ENCODE measurements at places on chromosomes 1 and 21.

- no peak for DNase-seq
Measured at GRCh38 chr1:78918157-78918556, 88.4 kb downstream of the ADGRL4 start.

GRCh38 chr1:17596651-17597509 lies 57.4 kb downstream of the ARHGEF10L start:
- no peak for DNase-seq

- no peak for DNase-seq
Measured at GRCh38 chr1:17538010-17538409, 1.5 kb upstream of the ARHGEF10L start.

- no peak for DNase-seq
Measured at GRCh38 chr1:34829250-34829649, 30.3 kb downstream of the SMIM12 start.

- no peak for DNase-seq
Measured at GRCh38 chr1:93658188-93658587, 23.4 kb downstream of the BCAR3 start.

GRCh38 chr1:106292130-106292529 lies 764.3 kb upstream of the PRMT6 start:
- DNase-seq = no peak

GRCh38 chr21:41142051-41142795 lies 25.7 kb upstream of the BACE2 start:
- DNase-seq = no peak

DNA sequence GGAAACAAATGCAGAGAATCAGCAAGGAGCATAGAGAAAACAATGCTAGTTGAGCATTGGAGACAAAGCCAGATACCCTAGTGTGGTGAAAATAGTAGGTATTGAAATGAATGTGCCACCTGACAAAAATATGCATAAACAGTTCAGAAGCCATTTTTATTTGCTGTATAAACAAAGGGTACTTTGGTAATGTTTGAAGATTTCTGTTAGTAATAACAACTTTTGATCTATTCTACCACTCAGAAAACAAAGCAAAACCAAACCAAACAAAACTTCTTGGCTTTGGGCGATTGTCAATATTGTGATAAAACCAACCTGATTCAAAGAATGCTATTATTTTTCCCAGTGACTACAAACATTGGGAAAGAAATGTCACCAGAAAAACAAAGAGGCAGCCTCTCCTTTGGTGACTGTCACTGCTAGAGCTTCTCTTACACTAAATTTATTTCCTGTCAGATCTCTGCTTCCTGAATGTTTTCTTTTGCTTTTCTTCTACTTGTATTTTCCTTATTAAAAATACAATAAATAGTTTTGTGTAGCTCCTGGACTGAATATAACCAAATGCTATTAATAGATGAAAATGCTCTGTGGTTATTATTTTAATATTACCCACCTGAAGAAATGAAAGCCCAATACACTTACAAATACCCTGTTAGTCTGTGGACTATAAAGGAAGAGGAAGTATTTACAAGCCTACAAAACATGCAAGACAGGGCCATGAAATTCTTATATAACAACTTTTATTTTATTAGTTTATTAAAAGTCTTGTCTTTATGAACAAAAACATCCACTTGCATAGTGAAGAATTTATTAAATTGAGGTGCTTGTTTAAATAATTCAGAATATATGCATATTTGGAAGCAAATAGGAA lies 5.7 kb downstream of the ATP6V1G3 start:
- DNase-seq = no peak

- DNase-seq = no peak
Measured at GRCh38 chr1:166089804-166090203, 77.0 kb downstream of the FAM78B start.

DNA sequence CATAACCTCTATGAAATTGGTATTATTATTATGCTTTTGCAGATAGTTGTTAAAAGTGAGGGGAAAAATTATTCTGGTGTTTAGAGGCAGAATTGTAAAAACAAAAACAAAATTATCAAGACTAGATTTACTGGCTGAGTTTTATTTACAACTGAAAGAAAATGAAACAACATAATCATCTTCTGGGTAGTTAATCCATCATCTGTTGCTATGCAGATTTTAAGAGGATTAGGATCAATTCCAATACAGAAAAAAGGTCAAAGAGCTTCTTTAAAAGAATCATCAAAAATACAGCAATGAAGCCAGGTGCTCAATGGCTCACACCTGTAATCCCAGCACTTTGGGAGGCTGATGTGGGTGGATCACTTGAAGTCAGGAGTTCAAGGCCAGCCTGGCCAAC lies 8.3 kb downstream of the GOLT1A start:
- DNase-seq = no peak

DNA sequence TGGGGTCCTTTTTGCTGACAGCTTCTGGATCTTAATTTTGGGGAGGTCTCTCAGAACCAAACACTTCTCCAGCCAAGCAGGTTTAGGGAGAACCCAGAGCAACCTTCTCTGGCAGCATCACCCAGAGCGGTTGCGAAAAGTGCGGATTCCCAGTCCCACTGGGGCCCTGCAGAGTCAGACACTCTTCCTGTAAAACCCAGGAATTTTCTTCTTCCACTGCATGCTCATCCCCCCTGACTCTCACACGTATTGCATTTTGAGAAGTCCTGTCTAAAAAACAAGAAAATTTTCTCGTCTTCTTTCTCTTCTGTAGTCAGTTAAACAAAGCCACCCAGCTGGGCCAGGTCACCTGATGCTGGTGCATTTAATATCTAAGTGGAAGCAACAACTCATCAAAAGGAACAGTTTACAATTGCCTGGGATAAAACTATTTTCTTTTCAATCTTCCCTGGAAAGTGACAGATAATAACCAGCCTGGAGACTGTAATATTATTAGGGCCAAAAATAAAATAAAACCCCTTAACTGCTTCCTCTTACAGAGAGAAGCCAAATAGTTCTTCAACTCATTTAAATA lies 156.0 kb downstream of the IGSF21 start:
- DNase-seq = no peak

- no peak for DNase-seq
Measured at GRCh38 chr1:35657851-35658250, 16.5 kb upstream of the PSMB2 start.

DNA sequence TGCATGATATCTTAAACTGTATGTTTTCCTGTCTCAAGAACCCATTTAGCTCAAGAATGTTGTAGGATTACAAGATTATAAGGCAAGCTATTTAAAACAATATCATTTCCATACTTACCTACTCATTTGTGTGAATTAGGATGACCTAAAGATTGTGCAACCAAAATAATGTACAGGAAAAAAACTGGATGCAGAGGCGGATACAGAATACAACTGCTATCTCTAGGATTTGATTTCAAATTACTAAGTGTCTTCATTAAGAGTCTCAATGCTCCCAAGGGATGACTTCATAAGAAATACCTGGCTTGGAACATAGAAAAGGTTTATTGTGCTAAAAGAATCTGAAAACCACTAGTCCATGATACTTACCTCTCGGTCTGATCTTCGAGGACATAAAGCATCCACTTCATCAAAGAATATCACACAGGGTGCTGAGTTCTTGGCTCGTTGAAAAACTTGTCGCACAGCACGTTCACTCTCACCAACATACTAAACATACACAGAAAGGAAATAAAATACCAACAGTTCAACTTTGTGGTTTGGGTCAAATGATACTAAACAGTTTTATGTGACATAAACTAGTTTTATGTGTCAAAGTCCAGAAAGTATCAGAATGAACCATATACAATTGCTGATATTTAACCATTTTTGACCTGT lies 54.9 kb downstream of the NVL start:
- no peak for DNase-seq

DNA sequence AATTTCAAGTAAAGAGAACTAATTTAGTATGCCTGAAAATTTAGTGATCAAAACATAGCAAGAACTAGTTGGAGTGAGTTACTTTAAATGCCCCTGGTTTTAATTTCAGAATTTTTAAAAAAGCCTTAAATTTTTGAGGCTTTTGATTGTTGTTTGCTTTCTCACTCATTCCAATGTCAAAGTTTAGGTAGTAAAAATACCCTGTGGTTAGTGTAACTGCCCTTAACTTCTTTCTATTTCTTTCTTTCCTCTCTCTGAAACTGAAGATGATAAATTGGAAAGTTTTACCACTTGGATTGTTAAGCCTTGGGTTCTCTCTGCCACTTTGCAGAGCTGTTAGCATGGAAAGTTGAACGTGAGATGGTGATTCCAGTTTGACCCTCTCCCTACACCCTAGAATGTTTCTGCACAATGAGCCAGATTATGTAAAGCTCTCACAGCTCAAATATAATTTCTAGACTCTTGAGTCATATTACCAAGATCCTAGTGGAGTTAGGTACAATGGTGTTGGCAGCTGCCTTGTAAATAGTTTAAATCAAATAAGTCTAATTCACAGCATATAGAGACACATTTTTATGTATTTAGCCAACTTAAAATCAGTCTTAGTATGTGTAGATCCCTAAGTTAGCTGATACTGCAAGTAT lies 192.4 kb upstream of the SGIP1 start:
- DNase-seq = no peak

DNA sequence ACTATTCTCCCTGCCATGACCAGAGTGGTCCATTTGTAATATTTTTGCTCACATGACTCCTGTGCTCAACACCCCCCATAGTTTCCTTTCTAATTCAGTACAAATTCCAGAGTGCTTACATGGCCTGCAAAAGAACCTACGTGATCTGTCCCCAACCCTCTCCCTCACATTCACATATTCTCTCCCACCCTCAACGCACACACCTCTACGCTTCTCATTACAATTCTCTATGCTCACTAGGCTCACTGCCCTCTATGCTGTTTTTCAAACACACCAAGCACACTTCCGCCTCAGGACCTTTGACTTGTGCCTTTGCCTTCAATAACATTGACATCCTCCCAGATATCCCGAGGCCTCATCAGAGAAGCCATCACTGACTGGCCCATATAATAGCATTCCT lies 23.8 kb upstream of the FBXO28 start:
- DNase-seq = no peak

GRCh38 chr1:156896490-156897033 lies 3.0 kb downstream of the PEAR1 start:
- DNase-seq = no peak

GRCh38 chr1:36383240-36383639 lies 2.5 kb downstream of the STK40 start:
- no peak for DNase-seq

DNA sequence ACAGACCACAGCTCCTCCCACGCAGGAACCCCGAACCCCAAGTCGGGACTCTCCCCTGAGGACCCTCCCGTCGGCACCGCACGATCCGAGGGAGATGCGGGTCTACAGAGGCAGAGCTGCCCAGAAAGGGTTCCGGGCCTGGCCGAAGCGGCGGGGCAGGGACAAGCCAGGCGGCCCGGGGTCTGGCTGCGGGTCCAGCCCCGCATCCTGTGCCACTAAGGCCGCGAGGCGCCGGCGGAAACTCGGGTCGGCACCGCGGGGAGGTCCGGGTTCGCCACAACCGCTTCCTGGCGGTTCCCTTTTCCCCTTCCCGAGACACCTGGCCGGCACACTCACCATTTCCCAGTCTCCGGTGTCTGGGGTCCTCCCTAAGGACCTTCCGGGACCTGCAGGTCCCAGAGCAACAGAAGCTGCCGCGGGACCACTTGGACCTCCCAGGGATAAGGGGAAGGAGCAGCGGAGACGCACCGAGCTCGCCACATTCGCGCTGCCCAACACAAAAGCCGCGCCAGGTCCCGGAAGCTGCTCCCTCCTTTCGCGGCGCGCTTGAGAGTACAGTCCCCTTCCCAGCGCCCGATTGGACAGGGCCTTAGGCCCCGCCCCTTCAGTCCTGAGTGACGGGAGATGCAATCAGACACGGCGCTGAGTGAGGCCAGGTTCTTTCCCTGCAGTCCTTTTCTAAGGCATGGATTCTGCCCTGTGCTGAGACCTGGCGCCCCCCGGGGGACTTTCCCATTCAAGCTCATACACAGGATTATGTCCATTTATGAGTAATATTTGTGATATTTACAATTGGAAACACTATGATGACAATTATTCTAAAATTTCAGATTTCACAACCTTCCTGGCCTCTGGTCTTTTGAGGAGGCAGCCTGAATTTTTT lies at the start of gene ZNF670:
Gene ZNF670, minus strand, starts transcription at position 554 of the 883 bp plus-strand sequence. Its CDS starts 215 bp downstream, at position 339.
- no peak for DNase-seq

DNA sequence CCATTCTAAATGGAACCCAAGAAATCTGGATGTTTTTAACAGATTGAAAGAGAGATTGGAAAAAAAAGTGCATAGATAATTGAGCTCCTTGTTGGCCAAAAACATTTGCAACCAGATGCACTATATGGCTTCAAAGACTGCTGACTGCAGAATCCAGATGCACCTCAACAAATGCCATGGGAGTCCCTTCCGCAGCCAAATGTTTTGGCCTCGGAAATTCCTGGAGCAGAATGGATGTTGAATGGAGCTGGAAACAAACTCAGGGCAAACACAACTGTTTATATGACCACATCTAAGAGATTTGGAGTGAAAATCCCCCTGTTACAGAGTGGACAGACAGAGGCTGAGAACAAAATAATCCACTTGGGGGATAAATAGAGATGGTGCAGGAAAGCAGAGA lies 285.0 kb upstream of the NFIA start:
- no peak for DNase-seq

- DNase-seq = no peak
Measured at GRCh38 chr1:110633646-110634030, 27.5 kb upstream of the KCNA2 start.

GRCh38 chr1:53077599-53077965 lies 15.6 kb downstream of the PODN start:
- no peak for DNase-seq

DNA sequence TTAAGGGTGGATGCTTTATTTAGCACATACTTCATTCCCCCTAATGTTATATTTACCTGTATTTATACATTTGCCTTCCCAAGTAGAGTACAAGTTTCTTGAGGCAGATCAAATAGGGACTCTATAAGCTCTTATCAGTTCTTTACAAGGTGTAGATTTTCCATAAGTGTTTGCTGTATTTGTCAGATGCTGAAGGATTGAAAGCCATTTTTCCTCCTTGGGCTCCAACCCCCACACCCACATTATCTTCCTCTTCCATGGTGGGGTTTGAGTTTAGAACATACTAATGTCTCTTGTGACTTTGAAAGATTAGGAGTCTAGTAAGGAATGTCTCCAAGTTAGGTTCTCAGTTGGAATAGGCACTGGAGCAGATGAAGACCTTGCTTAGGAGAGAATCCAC lies 2.4 kb upstream of the CHI3L2 start:
- DNase-seq = no peak

DNA sequence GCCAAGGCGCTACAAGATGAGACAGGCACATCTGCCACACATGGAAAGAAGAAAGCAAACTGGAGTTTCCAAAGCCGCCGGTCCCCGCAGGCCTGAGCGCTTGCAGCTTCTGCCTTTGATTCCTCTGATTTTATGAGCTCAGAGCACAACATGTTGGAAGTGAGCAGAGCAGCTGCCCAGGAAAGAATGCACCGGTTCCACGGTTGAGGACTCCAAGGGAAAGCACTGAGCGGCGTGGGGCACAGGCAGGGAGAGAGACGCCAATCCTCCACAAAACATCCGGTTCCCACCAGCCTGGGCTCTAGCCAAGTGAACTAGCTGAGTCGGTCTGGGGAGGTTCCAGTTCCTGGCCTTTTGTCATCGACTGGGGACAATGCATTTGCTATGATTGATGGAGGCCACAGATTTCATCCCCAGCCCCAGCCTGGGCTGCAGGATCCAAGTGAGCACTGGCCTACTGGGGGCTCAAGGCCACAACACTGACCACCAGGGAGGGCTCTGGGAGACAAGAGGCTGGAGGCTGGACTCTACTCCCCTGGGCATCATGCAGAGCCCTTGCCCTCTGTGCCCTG lies 253.1 kb upstream of the IRF2BP2 start:
- DNase-seq = no peak

Data from cortex of kidney (tissue), 1 donor.